Transverse colon (tissue), 4 donors: ENCODE measurements at places on chromosomes 12 and 14. TPM values are rescaled to one million over a fixed set of nuclear protein-coding genes. Genes with fewer than 3 reads are reported as not detected.

Gene SOAT2
- total RNA-seq: not detected

Gene SCN8A
- 2.9 TPM for total RNA-seq

Gene PPP4R4
- total RNA-seq: not detected

Gene KCNH3
- total RNA-seq: 0.80 TPM

DNA sequence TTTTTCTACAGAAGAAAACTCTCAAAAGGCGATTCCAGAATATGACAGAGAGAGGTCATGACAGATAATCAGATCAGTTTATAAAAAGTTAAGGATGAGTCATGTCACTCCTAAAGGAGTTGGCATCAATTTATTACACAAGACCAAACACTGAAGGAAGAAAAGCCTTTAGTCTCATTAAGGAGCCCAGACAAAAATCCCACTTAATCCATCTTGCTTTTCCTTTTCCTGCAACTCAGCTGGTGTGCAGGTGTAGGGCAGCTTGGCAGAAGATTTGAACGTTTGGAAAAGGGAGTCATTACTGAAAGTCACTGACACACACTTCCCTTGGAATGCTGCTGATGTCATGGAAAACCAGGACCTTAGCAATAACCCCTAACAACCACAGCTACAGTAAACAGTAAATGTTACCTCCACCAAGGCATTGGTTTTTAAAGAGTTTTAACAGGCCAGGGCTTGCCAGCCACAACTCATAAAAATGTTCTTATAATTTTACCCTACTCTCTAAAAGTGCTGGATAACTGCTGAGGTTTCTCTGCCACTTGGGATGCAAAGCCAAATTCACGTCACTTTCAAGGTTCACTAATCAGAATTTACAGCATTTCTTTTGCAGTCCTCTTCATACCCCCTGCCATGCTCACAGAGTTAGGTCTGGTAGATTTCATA lies 320.6 kb downstream of the RAD51B start:
- peak overlapping the region; percentile 88 for H3K27ac ChIP-seq
- H3K4me3 ChIP-seq: no peak overlapping the region
- no peaks in the 10 kb centered on the region for H3K36me3 ChIP-seq
- no peaks in the 10 kb centered on the region for H3K27me3 ChIP-seq
- DNase-seq: peak; percentile 59

GRCh38 chr12:65948320-65949008 lies 124.2 kb downstream of the HMGA2 start:
- no peaks in the 10 kb centered on the region for H3K4me1 ChIP-seq
- peak; percentile 26 for DNase-seq
- H3K27me3 ChIP-seq: peaks cover 3% of the 10 kb centered on the region
- no peak overlapping the region for H3K4me3 ChIP-seq
- no peak overlapping the region for H3K27ac ChIP-seq

DNA sequence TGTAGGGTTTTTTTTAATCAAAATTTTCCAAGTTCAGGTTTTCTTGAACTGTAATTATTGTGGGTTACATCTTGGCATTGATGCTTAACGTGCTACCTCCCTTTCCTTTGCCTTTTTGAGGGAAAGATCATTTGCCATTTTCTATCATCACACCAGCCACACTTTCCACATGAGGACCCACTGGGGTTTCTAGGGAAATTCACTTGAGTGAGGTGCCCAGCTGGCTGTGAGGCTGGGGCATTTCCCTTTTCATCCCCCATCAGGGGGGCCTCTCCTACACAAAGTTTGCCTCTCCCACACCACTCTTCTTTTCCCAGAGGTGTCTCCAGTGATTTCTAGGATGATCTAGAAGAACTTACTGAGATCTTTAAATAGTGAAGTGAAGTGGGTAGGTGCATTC lies 335.7 kb downstream of the BMP4 start:
- H3K4me3 ChIP-seq: no peak overlapping the region
- H3K4me1 ChIP-seq: no peaks in the 10 kb centered on the region
- H3K27me3 ChIP-seq: no peaks in the 10 kb centered on the region
- no peak for DNase-seq
- H3K27ac ChIP-seq: no peak overlapping the region
- H3K36me3 ChIP-seq: no peaks in the 10 kb centered on the region

GRCh38 chr12:43824207-43824775 lies 11.6 kb upstream of the TMEM117 start:
- H3K4me1 ChIP-seq: no peaks in the 10 kb centered on the region
- no peak overlapping the region for H3K4me3 ChIP-seq
- H3K36me3 ChIP-seq: no peaks in the 10 kb centered on the region
- DNase-seq: no peak

DNA sequence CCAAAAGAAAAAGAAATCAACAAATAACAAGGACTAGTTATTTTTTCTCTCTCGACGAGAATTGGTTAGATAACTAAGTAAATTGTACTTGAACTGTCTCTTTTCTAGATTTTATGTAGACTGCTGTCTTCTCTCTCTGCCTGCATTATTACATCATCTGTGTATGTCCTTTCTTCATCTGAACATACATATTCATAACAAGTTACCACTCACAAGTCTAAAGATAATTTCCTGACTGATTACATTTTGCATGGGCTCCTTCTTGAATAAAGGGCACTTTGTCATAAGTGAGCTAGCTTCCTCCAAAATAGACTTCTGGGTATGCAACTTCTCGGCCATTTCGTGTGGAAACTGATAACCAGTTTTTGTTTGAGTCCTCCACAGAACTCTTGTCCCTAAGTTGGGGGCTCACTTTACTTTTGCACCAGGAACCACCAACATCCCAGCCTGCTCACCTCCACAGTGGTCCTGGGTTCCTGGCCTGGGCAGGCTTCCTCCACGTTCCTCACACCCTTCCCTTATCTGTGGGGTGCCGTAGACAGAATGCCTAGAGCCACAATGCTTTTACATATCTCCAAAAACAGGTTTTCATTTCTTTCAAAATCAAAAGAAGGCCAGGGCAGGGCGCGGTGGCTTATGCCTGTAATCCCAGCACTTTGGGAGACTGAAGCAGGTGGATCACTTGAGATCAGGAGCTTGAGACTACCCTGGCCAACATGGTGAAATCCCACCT lies 6.2 kb upstream of the DDX47 start:
- no peaks in the 10 kb centered on the region for H3K36me3 ChIP-seq
- DNase-seq: no peak
- H3K4me1 ChIP-seq: peaks cover 41% of the 10 kb centered on the region
- no peak overlapping the region for H3K4me3 ChIP-seq

- H3K27me3 ChIP-seq: no peaks in the 10 kb centered on the region
- H3K4me3 ChIP-seq: no peak overlapping the region
- H3K27ac ChIP-seq: no peak overlapping the region
- H3K4me1 ChIP-seq: no peaks in the 10 kb centered on the region
Observed at GRCh38 chr14:60943637-60944032, 37.2 kb downstream of the TRMT5 start.

GRCh38 chr12:63079791-63080502 lies 71.1 kb downstream of the AVPR1A start:
- no peaks in the 10 kb centered on the region for H3K36me3 ChIP-seq
- H3K27me3 ChIP-seq: no peaks in the 10 kb centered on the region
- H3K4me1 ChIP-seq: no peaks in the 10 kb centered on the region
- no peak overlapping the region for H3K27ac ChIP-seq

DNA sequence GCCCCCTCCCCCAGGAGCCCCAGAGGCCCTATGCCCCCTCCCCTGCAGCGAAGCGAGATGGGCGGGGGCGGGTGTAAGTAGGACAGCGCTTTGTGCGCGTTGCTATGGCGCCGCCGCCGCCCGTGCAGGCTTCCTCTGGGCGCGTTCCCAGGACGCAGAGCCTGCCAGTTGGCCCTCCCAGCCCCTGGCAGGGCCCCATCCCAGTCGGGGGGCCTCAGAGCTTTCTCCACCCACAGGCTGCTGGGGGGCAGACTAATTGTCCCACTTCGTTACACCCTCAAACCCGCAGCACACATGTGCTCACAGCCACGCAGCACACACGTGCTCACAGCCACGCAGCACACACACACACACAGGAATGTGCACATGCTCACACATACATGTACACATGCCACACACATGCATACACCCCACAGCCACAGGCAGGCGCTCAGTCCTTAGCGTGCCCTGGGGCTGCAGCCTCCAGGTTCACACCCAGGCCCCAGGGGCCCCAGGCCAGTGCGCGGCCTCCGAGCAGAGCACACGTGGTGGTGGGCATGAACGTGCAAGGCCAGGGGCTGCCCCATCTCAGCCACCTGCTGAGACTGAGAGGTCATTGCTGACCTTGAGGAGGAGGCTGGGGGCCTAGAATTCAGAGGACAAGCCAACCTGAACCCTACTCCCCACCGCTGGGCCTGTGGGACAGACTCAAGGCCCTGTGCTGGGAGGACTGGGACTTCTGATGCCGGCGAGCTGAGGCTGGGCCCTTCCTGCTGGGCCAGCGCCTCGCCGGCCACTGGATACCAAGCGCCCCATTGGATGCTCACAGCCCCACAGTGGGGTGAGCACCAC lies 15.6 kb downstream of the TRMT61A start:
- H3K36me3 ChIP-seq: no peaks in the 10 kb centered on the region
- H3K27me3 ChIP-seq: no peaks in the 10 kb centered on the region
- no peak overlapping the region for H3K4me3 ChIP-seq
- peak overlapping the region; percentile 86 for H3K27ac ChIP-seq

- no peak overlapping the region for H3K4me3 ChIP-seq
- H3K27me3 ChIP-seq: no peaks in the 10 kb centered on the region
- no peak for DNase-seq
- no peaks in the 10 kb centered on the region for H3K4me1 ChIP-seq
- H3K36me3 ChIP-seq: no peaks in the 10 kb centered on the region
Observed at GRCh38 chr14:87994974-87995373, 2.0 kb upstream of the GALC start.

GRCh38 chr14:100618318-100618693 lies 31.1 kb upstream of the BEGAIN start:
- peak; percentile 13 for DNase-seq
- H3K4me1 ChIP-seq: no peaks in the 10 kb centered on the region
- no peaks in the 10 kb centered on the region for H3K36me3 ChIP-seq
- no peak overlapping the region for H3K27ac ChIP-seq

- H3K27ac ChIP-seq: peak within 1 kb of the TSS; percentile 75
- H3K4me3 ChIP-seq: peak within 1 kb of the TSS; percentile 49
- no peaks in the 10 kb centered on the region for H3K36me3 ChIP-seq
- DNase-seq: peak; percentile 74
Observed at GRCh38 chr12:113422030-113422885, at the start of gene SDSL. Gene SDSL (plus strand): TSS chr12:113422380. CDS start chr12:113427983, 5,603 bp downstream.
